Stimulated activated CD4-positive, alpha-beta T cell treated with anti-CD3 and anti-CD28 coated beads, Interleukin-15, amount 100 ng/mL, for 24 hours (primary cell): ENCODE measurements at places on chromosomes 2 and 18.

- DNase-seq: no peak
Measured at GRCh38 chr2:5691221-5691984, 781 bp upstream of the SOX11 start.

- no peak for DNase-seq
Measured at GRCh38 chr2:12347066-12347493, 369.7 kb upstream of the TRIB2 start.

- no peak for DNase-seq
Measured at GRCh38 chr2:31937741-31938140, 73.1 kb downstream of the MEMO1 start.

DNA sequence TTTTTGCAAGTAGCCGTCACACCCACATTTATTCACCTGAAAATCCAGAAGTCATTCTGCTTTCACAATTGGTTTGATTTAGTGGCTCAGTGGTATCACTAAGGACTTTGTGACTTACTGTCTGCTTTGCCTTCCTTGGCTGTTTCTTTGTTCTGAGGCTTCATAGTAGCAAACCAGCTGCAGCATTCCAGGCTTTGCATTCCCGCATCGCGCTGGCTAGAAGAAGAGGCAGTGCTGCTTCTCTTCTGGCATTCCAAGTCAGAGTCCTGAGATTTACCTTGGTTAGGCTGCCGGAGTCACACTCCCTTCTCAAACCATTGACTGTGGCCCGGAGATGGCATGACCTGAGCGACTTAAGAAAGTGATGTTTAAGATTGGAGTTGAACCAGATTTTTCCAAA lies 35.1 kb downstream of the MYO1B start:
- DNase-seq: no peak

DNA sequence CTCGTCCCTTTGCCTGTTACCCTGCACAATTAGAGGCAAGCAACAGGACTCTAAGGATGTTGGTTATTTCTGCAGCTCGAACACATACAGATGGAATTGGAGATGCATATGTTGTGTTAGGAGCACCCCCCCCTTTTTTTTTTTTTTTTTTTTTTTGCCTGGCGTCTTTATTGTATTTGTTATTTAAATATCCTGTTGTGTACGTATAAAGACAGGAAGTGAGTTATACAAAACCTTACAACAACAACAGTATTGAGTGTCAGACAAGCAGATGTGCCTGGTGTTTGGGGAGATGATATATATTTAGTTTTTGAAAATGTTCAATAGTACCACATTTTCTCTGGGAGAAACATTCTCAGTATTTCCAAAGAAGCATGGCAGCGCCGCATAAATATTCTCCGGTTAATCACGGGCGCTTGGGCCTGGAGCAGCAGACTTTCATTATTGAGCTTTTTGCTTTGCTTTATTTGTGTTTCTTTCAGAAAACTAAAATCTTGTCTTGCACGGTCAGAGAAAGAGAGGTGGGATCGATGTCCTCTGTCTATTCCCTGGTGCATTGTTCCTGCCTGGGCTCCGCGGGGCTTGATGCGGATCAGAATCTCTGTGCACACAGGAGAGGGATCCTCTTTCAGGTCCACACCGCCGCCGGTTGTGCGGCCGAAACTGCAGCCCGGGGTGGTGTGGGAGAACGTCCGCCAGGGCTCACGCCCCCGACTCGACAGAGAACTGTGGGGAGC lies 23.2 kb upstream of the ZNF516 start:
- peak; percentile 24 for DNase-seq

GRCh38 chr2:118051826-118052358 lies 36.4 kb upstream of the INSIG2 start:
- no peak for DNase-seq

DNA sequence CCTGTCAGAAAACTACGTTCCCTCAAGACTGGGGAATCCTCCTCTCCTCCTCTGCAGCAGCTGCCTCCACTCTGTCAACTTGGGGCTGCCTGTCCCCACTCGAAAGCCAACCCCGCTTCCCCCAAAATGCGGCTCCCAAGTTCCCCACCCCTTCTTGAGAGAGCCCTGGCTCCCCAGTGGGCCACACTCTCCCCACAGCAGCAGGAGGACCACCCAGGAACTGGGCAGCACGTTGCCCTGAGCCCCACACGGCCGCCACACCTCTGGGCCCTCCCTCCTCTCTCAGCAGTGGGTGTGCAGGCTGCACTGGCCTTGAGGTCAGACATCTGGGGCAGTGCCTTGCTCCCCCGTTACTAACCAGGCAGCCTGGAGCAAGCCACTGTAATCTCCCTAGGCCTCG lies 9.6 kb upstream of the TEX51 start:
- no peak for DNase-seq

DNA sequence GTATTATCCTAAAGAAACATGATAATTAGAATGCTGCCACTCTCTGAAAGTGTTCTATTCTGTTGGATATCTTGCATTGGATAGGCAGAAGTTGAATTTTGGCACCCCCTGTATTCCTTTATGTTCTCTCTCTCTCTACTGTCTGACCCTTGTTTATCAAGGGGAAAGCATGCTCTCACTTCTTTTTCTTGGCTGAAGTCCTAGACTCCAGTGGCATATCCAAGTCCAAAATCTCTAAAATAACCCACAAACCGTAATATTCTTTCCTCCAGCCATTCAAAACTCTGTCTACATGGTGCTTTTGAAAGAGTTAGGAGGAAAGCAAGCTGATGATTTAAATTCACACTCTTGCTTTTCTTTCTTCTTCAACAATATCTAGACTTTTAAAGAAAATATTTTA lies 669.7 kb downstream of the TDRD15 start:
- DNase-seq: no peak

- DNase-seq: no peak
Measured at GRCh38 chr2:9941196-9941995, 10.1 kb upstream of the GRHL1 start.

DNA sequence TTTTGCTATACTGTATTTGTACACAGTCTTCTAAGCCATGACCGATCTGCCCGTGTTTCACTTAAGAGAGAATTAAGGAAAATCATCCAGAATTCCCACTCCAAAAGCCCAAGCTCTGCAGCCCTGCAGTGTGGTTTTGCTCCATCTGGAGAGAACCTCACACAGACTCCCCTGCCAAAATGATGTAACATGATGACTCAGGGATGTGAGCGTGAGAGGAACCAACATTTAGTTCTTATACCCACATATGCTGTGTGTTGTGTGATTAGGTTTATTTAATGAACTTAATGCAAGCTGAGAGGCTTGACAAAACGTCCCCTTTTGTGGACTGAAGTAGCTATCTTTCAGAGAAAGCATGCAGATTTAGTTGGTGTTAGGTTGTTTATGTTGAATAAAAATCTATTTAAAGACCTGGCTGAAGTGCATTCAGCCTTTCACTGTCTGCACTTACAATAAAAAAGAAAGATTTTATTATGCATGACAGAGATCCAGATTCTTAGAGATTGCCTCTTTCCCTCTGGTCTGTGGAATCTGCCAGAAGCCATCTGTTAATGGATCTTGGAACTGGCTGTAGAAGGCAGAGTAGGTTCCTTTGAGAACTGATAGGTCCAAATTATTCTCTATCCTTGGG lies 6.3 kb downstream of the RAB12 start:
- no peak for DNase-seq

DNA sequence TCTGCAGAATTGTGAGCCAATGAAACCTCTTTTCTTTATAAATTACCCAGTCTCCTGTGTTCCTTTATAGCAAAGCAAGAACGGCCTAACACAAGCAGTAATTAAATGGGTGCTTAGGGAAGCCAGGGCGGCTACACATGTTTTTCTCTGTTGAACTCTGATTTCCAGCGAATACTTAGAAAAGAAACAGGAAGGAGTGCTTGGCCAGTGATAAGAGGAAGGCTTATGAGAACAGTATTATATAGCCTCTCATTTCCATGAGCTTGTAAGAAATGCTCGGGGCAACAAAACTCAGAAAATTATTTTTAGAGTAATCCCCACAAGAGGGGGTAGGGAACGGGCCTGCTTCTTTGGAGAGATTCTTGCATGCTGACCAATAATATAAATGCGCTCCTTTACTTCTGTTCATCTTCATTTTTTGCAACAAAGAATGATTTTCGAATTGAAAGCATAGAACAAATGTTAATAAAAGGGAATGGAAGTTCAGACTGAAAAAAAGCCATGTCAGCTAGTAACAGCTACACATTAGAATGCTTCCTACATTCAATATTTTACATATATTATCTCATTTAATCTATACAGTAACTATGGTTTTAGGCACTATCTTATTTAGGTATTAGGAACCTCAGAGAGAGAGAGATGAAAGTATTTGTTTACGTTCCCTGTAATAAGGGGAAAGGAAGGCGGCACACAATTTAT lies 49.7 kb upstream of the CCDC85A start:
- DNase-seq: no peak

- DNase-seq: no peak
Measured at GRCh38 chr2:86274918-86275275, 62.5 kb downstream of the REEP1 start.

- no peak for DNase-seq
Measured at GRCh38 chr2:159922563-159922962, 124.6 kb upstream of the CD302 start.

DNA sequence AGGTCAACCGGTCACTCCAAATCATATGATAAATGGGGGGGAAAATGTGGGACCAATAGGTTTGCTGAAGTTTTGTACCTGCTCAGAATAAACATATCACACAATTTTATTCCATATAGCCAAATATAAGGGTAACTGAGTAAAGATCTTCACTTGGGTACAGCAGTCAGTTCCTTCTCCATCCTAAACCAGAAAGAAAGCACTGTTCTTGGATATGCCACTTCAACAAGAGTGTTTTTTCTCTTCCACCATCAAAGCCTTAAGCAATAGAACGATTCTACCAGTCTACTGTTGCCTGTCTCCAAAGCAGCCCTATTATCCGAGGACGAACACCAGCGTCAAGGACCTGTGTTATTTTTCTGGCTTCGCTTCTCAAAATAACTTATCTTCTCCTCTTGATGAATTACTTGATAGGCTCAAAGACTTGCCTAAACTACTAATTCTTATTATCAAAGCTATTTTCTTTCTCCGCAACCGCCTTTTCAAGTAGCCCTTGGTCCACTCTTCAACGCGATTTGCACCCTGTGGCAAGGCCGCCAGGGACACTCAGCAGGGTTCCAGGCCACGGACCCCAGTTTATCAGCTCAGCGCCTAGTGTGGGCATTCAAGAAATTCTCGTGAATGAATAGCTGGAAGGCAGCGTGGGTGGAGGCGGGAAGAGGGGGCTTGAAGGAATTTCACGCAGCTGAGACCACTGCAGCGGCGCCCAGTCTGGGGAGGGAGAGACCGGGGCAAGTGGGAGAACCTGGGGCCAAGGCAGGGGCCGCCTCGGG lies 646 bp downstream of the ALS2 start:
- no peak for DNase-seq

DNA sequence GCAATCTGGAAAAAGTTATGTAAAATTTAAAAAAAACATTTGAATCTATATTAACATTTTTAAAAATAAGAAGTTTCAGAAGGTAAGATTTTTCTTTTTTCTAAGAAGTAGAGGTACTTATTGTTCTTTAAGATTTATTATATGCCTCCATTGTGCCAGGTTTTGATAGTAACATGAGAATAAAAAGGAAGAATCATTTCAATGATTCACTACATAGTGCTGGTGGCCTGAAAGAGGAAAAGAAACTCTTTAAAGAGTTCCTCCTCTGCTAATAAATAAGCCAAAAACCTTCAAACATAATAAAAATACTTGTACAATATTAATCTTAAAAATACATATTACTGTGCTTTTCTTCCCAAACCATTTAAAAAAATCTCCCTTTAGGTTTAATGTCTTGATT lies 69.0 kb downstream of the ANKRD44 start:
- DNase-seq: no peak

DNA sequence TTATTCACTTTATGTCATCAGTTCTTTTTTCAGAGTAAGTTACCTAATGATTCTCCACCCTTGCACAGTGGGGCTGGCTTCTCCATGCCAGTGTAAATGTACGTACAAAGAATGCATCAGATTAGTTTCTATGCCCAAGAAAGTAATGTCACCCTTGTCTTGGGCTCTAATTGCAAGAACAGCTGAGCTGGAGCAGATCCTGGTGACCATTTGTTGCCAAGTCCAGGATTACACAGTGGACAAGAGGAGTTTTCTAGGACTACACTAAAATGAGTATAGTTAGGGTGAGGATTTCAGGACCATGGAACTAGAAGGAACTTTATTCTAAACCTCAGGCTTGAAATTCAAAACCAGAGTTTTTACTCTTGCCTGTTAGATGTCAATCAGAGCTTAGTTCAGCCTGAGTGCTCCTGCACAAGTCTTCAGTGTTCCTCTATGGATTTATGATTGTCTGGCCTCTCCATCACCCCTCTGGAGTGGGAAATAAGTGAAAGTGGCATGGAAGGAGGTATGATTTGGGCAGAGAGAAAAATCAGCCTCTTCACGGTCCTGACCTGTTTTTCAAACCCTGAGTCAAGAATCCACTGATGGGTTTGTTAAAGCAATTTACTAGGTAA lies 29.8 kb downstream of the PCBP1 start:
- DNase-seq: no peak

GRCh38 chr18:73040247-73040646 lies 172.5 kb upstream of the NETO1 start:
- DNase-seq: no peak

GRCh38 chr2:241268716-241269445 lies 46.6 kb downstream of the HDLBP start:
- DNase-seq: no peak

DNA sequence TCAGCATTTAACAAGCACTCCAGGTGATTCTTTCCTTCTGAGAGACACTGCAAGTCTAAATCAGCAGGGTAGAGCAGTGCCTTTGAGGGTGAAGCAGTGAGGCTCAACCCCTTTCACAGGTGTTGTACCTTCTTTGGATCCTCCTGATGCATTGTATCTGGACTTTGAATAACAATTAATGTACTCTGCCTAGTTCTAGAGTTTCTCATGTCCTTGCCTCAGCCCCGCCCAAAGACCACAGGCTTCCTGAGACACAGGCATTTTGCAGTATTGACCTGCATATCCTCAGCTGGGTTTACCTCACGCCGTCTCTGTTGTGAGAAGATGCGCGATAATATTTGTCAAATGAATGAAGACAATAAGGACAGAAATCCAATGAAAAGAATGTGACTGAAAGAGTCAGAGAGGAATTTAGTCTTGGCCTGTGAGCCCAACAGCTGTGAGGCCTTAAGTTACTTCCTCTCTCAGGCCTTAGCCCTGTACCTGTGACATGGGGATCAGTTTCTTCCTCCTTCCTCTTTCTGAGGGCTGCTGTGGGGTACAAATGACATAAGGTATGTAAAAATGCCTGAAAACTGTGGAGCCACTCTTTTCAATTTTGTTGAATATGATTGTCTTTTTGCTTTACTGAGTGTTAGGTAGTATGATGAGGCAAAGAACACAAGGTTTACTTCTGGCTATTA lies 43.7 kb downstream of the WIPF1 start:
- no peak for DNase-seq
